ENCODE measurements at places on chromosomes 12 and 14. TPM values are rescaled to one million over a fixed set of nuclear protein-coding genes. Genes with fewer than 3 reads are reported as not detected.

HOXC13 gene
- not detected for total RNA-seq

ITPK1 gene
- 28.1 TPM for total RNA-seq

ZNF10 gene
- 3.7 TPM for total RNA-seq

TMTC1 gene
- total RNA-seq = 0.15 TPM

LRTM2 gene
- total RNA-seq = not detected

TOGARAM1 gene
- 4.5 TPM for total RNA-seq

ARID2 gene
- total RNA-seq = 28.2 TPM

ZNF891 gene
- total RNA-seq = 1.2 TPM

KLRB1 gene
- total RNA-seq = 4.9 TPM

TAS2R14 gene
- total RNA-seq = 0.62 TPM

DIO3 gene
- not detected for total RNA-seq

A2ML1 gene
- not detected for total RNA-seq

C1S gene
- total RNA-seq = 1.7 TPM

RTRAF gene
- total RNA-seq = 222 TPM

LRFN5 gene
- not detected for total RNA-seq

TGFB3 gene
- 2.2 TPM for total RNA-seq

STAC3 gene
- 2.0 TPM for total RNA-seq

INHBC gene
- not detected for total RNA-seq

TECPR2 gene
- 6.2 TPM for total RNA-seq

RNASE9 gene
- not detected for total RNA-seq

STXBP6 gene
- total RNA-seq = not detected

LPAR5 gene
- 4.7 TPM for total RNA-seq

ANKRD52 gene
- total RNA-seq = 34.1 TPM

CLEC4E gene
- total RNA-seq = not detected

TBC1D30 gene
- total RNA-seq = not detected

GSC gene
- not detected for total RNA-seq

APEX1 gene
- 193 TPM for total RNA-seq
